NB4 (cell line): ENCODE measurements at places on chromosomes 13 and 19.

GRCh38 chr13:46603165-46603603, 50.2 kb downstream of the LRCH1 start:
- DNase-seq, result peak; percentile 48

- no peak for DNase-seq
Observed at GRCh38 chr19:36797786-36798108, 25.1 kb upstream of the ZNF850 start.

DNA sequence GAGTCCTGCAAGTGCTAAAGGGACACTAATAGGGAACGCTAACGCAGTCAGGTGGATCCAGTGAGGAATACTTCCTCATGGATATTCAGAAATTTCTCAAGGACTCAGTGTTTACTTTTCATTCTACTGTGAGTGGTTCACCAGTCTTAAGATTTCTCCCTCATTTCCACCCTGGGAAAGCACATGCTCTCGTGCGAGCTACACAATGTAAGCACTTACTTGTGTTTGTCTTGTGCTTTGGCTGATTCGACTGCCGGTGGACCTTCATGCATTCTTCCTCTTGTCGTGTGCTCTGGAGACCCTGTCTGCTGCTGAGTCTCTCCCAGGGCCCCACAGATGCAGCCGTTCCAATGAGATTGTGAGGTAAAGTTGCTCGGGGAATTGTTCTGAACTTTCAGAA, 180.1 kb downstream of the NUFIP1 start:
- DNase-seq, result no peak

GRCh38 chr13:75704194-75704926, 68.2 kb downstream of the LMO7 start:
- DNase-seq, result no peak

- no peak for DNase-seq
Observed at GRCh38 chr19:34319785-34320184, 45.2 kb upstream of the GPI start.
